Stimulated activated CD8-positive, alpha-beta memory T cell treated with anti-CD3 and anti-CD28 coated beads, Interleukin-7, amount 100 ng/mL, for 48 hours (primary cell): ENCODE measurements at places on chromosomes 16 and 17.

DNA sequence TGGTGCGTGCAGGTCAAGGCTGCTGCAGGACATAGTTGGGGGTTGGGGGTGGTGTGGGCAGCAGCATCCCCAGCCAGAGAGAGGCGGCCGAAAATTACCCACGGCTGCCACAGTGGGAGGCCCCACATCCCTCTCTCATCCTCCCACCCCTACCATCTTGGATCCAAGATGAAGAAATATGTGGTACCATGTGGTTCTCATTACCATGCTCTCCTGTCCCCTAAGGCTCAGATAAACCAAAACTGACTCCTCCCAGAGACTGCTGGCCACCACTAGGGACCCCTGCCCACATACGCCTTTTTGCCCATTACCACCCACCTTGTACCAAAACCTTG, 120.4 kb downstream of the HIC1 start:
- DNase-seq, result no peak

GRCh38 chr16:54216688-54217087, 69.9 kb downstream of the IRX3 start:
- no peak for DNase-seq

- no peak for DNase-seq
These were observed 807.1 kb downstream of the KCNJ2 start for GRCh38 chr17:70976447-70976846.

- no peak for DNase-seq
These were observed 351.9 kb downstream of the SEC14L1 start for GRCh38 chr17:77492446-77493237.

- no peak for DNase-seq
These were observed 181.6 kb downstream of the DNAH9 start for GRCh38 chr17:11779892-11780291.
